ENCODE measurements at places on chromosomes 4 and X.

DNA sequence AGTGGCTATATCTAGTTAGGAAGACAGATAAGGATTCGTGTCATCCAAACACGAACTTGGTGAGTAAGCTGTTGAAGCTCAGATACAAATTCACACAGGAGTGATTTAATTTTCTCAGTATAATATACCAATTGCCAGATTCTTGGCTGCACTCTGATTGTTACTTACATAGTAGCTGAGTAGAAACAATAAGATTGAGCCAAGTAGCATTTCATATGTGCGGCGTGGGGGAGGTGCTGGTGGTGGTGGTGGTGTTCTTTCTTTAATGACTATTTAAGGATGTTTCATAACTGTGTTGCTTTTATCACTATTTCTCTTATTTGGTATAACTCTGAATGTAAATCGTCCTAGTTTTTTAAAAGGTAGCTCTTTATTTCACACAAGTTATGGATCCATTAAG is 102.9 kb downstream of the UGT8 start:
- no peak for DNase-seq

DNA sequence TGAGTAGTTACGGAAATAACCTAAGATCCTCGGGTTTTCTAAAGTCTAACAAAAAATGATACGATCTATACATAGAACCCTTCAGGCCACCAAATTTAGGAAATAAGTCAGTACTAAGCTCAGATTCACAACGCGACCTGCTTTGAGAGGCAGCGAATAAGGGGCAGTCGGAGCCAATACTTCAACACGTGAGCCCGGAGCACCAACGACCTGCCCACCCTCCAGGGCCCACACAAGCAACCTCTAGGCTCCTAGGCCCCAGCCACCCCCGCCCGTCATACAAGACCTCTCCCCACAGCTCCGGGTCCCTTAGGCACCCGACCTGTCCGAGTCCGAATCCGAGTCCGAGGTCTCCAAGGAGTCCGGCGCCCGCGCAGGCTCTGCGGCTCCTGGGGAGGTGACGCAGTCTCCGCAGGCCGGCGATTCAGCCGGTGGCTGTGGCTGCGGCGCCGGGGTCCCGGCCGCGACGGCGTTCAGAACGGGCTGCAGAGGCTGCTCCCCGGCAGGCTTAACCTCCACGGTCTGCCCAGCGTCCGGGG is 580 bp downstream of the NAF1 start:
- peak; percentile 81 for DNase-seq

GRCh38 chr4:100081491-100081890 is 108.8 kb downstream of the DDIT4L start:
- DNase-seq, result no peak

- DNase-seq, result peak; percentile 2
These were observed 424 bp downstream of the SATL1 start for GRCh38 chrX:85243155-85243554.

DNA sequence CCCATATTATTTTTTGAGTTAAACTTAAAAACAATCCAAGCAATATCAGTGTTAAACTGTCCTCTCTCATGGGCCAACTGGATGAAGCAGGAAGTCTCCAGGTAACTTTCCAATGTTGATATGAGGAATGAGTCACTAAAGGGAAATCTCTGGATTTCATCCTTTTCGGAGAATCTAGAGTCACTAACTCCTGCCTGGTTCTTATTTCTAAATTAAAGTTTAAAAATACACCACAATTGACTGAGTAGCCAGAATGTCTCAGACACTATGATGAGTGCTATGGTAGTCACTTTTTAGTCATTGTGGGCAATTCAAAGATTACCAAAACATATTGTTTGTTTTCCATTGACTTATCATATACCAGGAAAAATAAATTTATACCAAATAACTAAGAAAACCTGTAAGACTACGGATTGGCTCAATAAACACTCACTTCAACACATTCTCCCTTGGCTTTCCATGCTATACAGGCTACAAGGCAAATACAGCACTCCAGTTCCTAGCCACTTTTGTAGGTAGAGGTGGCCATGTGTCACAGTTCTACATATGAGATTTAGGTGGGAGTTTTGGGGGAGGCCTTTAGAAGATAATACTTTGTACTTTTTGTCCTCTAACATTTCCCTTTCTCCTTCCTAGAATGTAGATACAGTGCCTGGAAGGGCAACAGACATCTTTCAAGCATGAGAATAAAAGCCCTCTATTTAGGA is 8.6 kb downstream of the SLC9B2 start:
- DNase-seq, result no peak

DNA sequence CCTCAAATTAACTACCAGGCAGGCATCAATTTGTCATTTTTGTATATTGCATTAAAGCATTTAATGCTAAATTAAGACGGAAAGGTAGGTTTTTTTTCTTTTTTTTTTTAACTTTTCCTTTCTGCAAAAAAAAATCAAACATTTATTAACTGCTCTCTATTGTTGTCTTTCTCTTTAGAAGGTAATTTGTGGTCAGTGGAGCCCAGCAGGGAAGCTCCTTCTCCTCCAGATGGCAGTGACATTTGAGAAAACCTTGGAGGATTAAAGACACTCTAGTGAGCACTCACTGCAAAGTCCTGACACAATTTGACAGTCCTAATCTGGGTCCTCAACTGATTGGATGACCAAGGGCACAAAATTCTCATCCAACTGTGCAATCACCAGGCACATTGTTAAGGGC is 102.4 kb downstream of the SLIT2 start:
- DNase-seq, result no peak

- no peak for DNase-seq
These were observed 688 bp downstream of the UFSP2 start for GRCh38 chr4:185424905-185425646.

DNA sequence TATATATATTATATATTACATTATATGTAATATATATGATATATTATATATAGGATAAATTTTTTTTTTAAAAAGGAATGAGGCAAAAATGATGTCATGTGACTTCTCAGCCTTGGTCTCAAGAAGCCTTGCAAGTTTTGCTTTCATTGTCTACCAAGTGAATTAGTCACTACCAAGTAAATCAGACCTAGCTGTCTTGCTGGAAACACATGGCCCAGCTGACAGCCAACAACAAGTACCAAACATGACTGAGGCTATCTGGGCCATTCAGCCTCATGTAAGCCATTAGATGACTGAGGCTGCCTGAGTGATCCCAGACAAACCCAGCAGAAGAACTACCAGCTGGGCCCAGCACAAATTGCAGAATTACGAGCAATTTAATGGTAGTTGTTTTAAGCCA is 44.9 kb downstream of the HAND2 start:
- DNase-seq, result peak; percentile 29

Measured in hematopoietic multipotent progenitor cell treated with erythropoietin and hydrocortisone succinate and interleukin-3 and kit ligand, for 4 days (in vitro differentiated cells).